Jurkat, Clone E6-1 (cell line): ENCODE measurements at places on chromosomes 13 and 19.

GRCh38 chr13:37351211-37351610 is 245.7 kb upstream of the CSNK1A1L start:
- DNase-seq, result no peak

DNA sequence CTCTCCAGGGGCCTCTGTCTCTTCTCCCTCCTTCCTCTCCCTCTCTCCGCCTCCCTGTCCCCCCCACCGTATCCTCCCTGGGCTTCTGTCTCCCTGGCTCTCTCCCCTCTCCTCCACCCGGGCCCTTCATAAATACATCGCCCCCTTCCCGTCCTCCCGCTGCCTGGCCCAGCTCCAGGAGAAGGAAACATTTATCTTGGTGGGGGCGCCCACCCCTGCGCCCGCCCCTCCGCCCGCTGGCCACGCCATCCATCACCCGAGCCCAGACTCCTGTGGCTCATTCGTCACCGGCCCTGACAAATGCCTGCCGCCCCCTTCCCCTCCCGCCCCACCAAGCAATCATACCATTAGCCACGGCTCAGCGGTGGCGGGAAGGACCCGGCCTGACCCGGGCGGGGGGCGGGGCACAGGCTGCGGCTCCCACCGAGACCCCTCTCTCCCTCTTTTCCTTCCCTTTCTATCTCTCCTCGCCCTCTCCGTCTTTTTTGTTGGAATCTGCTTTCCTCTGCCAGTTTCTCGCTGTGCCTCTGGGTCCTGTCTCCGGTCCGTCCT is 2.6 kb upstream of the MEIS3 start:
- DNase-seq, result no peak

DNA sequence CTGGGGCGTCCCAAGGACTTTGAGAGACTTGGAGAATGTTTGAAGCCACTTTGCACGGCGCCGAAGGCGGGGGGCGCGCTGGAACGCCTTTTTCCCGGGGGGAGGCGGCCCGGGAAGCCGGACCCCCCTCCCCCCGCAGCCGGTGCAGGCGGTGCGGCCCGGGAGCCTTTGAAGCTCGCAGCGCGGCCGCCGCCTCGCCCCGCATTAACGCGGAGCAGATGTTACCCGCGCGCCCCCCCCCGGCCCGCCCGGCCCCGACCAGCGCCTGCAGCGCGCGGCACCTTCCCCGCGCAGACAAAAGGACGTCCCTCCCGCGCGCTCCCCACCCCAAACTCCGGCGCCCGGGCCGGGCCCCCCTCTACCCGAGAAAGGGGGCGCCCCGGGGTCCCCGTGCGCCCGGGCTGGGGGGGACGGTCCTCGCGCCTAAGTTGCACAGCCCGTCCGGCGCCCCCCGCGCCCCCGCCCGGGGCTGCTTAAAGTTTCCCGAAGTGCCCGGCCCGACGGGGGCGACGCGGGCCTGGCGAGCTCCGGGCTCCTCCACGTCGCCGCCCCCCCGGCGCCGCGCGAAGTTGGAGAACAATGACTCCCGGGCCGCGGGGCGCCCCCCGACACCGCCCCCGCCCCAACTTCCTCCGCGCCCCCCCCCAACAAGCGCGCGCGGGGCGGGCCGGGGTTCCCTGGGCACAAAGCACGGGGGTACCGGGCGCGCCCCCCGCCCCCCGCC is 685 bp downstream of the TCF3 start:
- no peak for DNase-seq

DNA sequence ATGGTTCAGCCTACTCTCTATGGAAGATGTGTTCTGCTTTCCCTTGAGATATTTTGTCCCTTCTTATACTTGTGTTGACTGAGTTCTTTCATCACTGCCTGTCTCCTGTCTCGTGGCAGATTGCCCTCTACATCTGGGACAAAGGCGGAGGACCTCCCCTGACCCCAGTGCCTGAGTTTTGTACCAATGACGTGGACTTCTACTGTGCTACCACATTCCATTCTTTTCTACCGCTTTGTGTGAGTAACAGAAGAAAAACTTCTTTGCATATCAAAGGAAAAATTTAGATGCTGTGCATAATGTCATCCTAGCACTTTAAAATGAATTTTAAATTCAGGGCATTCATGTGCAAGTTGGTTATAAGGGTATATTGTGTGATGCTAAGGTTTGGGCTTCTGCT is 74.6 kb downstream of the B3GLCT start:
- DNase-seq, result no peak

- no peak for DNase-seq
Observed at GRCh38 chr13:75360170-75360569, 121.8 kb downstream of the TBC1D4 start.

DNA sequence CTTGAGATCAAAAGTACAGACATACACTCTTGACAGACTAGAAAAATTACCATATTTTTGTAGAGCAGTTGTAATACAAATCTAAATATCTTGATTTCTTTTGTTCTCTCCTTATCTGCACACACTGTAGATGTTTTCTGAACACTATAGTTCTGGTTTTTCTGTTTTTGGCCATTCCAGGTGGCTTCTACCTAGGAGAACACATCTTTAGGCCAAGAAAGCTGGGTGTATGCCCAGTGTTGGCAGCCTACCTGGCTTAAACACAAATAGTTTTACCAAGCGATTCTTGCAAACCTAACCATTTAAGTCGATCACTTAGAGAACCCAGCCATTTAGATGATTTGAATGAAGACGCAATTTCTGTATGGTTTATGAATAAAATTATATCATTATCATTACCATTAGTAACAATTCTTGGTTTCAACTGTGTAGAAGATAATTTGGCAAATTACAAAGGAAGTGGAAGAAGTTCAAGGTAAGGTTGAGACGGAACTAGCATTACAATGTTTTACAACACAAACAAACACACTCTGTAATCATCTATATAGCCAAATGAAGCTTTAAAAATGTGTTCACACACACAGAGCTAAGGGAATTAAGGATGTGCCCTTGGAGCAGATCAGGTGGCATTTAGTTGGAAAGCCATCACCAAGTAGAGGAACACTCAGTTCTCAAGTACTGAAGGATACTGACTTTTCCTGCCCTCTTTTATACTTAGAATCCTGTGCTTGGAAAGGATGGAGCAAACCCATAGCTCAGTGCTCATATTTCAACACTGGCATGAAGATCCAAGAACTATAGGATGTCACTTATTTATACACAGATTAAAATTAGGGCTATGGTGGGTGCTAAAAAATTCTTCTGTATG is 36.2 kb downstream of the ERCC5 start:
- DNase-seq, result no peak

- no peak for DNase-seq
Observed at GRCh38 chr19:35110974-35111373, 4.6 kb upstream of the FXYD3 start.

- no peak for DNase-seq
Observed at GRCh38 chr13:101152184-101152583, 264.1 kb downstream of the NALCN start.

DNA sequence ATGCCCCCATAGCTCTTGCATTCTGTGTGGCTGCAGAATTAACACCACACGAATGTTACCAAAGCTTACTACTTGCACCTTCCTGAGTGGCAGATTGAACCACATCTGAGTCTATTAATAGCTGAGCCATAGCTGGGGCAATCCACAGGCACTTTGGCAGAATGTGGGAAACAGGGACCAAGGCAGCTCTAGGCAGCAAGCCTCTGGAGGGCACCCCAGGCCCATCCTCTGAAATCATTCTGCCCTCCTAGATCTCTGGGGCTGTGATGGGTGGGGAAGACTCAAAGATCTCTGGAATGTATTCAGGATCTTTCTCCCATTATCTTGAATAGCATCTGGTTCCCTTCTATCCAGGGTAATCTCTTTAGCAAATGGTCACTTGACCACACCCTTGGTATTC is 139.3 kb downstream of the TNFRSF19 start:
- DNase-seq, result no peak

GRCh38 chr13:105184201-105184600 is 1351.3 kb downstream of the EFNB2 start:
- no peak for DNase-seq
